ENCODE measurements at places on chromosomes 16 and 17.
A peak's percentile ranks its signal among the peaks of the same experiment; 100 is the strongest.

- no peak for DNase-seq
Measured at GRCh38 chr17:80956321-80957190, 35.1 kb upstream of the CHMP6 start.

DNA sequence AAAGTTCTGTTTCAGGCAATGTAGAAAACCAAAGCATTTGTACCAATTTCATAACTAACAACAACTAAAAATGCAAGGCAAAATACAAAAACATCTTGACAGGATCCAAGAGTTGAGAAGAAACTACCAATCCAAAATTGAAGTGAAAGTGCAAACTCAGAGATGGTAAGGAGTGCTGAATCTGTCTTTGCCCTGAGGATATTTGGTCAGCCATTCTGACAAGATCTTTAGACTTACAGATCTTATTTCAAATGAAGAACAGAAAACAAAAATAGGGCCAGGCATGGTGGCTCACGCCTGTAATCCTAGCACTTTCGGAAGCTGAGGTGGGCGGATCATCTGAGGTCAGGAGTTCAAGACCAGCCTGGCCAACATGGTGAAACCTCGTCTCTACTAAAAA lies 412.8 kb downstream of the ZFHX3 start:
- DNase-seq = no peak

GRCh38 chr17:49108318-49108717 lies 24.3 kb upstream of the B4GALNT2 start:
- DNase-seq = peak; percentile 23

- no peak for DNase-seq
Measured at GRCh38 chr16:50616883-50617645, 64.0 kb downstream of the SNX20 start.

DNA sequence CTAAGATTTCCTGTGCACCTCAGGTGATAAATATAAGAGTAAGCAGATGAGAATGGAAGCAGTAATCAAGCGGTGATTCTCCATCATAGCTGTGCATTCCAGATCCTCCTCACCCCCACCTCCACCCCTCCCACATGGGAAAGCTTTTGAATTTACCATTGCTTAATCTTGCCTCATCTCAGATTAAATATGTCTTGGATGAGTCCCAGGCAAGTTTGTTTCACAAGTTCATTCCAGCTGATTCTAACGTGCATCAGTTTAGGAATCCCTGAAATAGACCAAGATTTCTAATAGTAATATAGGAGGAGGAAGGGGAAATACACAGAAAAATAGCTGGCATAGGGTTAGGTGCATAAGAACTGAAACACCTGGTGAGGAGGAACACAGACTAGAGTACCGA lies 396.2 kb upstream of the KIF2B start:
- no peak for DNase-seq

GRCh38 chr16:4564661-4565267 lies 8.6 kb downstream of the C16orf96 start:
- no peak for DNase-seq

- DNase-seq = no peak
Measured at GRCh38 chr17:4214157-4214556, 49.6 kb downstream of the ANKFY1 start.

- no peak for DNase-seq
Measured at GRCh38 chr16:12193692-12194091, 217.2 kb downstream of the SNX29 start.

- DNase-seq = no peak
Measured at GRCh38 chr17:77610518-77610893, 348.0 kb upstream of the TNRC6C start.

DNA sequence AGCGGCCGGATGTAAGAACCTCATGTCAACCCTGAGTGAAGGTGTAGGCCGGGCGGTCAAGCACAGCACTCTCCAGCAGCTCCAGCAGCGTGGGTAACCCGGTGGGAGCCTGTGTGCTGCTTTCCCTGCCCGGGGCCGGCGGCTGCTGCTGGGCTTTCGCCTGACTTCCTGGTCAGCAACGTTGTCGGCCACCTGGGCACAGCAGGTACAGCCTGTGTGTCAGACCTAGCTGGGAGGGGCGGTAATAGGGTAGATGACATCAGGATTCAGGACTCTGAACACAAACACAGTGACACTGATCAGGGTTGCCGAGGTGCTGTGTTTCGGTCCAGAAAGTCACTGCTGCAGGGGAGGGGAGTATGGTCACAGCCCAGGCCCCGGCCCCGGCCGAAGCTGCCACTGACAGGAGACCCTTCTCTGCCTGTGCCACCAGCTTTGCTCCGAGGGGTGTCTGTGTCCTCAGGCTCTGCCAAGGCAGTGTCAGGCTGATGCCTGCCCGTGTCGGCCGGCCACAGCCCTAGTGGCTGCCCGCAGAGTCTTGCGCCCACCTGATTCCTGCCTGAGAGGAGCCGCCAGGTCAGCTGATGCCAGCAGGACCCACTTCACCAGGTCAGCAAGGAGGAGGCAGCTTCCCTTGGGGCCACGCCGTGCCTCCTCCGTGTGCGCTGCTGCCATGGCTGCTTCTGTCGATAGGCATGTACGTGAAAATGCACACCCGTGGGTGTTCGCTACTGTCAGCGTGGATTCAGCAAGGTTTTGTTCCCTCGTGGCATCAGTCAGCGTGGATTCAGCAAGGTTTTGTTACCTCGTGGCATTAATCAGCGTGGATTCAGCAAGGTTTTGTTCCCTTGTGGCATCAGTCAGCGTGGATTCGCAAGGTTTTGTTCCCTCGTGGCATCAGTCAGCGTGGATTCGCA lies 9.2 kb downstream of the RAB40C start:
- DNase-seq = no peak

GRCh38 chr16:53415504-53415903 lies 18.8 kb upstream of the RBL2 start:
- no peak for DNase-seq
